Ovary (tissue), 10 donors: ENCODE measurements at places on chromosomes 3 and 15. TPM values are rescaled to one million over a fixed set of nuclear protein-coding genes. Genes with fewer than 3 reads are reported as not detected.

Gene MCF2L2
- total RNA-seq = 0.12 TPM

Gene SST
- 0.71 TPM for total RNA-seq

Gene EAF2
- 3.9 TPM for total RNA-seq

Gene CYP1A2
- 0.23 TPM for total RNA-seq

Gene CASR
- 0.22 TPM for total RNA-seq

Gene OXTR
- 7.5 TPM for total RNA-seq

Gene P2RY1
- 9.5 TPM for total RNA-seq

Gene ARGFX
- not detected for total RNA-seq

Gene CLRN1
- not detected for total RNA-seq

Gene NR2F2
- total RNA-seq = 343 TPM

Gene HIGD2B
- not detected for total RNA-seq

Gene SETD5
- 140 TPM for total RNA-seq

Gene SYNPR
- total RNA-seq = not detected

Gene FBN1
- total RNA-seq = 143 TPM

Gene SLC15A2
- total RNA-seq = 0.61 TPM

Gene NANOGP8
- total RNA-seq = 0.92 TPM

Gene FSTL1
- 204 TPM for total RNA-seq

Gene C3orf20
- 0.12 TPM for total RNA-seq

Gene SOX14
- total RNA-seq = not detected

GRCh38 chr15:61196711-61197586, 32.2 kb downstream of the RORA start:
- H3K27ac ChIP-seq = no peak overlapping the region
- no peak for DNase-seq
- H3K27me3 ChIP-seq = no peaks in the 10 kb centered on the region
- H3K36me3 ChIP-seq = no peaks in the 10 kb centered on the region

- H3K4me1 ChIP-seq = no peaks in the 10 kb centered on the region
- no peak overlapping the region for H3K4me3 ChIP-seq
- H3K27me3 ChIP-seq = no peaks in the 10 kb centered on the region
- DNase-seq = no peak
Observed at GRCh38 chr3:65914740-65915367, 123.9 kb downstream of the MAGI1 start.

DNA sequence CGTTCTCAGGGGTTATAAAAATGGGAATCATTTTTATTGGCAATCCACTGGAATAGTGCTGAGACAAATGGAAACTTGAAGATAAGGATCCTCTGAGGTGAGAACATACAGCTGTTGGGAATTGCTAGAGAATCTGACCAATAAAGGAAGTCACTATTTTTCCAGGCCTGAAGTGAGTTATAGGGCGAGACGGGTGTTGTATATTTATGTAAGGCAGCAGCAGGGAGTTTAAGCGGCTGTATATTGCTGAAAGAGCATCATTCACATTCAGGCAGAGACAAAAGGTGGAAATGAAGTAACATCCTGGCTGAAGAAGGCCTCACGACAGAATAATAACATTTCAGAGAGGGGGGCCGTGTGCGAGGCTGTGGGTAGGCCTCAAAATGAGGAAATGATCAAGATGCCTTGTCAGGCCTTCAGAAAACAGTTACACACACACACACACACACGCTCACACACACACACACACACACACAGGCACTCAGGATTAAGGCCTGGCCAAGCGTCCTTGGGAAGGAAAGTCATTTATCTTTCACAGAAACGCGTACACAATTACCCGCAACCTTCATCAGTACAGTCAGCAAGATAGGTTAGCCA, 964.9 kb upstream of the NR2F2 start:
- H3K36me3 ChIP-seq = no peaks in the 10 kb centered on the region
- DNase-seq = peak; percentile 34
- no peak overlapping the region for H3K27ac ChIP-seq
- no peak overlapping the region for H3K4me3 ChIP-seq
- H3K4me1 ChIP-seq = peaks cover 10% of the 10 kb centered on the region

- no peaks in the 10 kb centered on the region for H3K27me3 ChIP-seq
- no peak overlapping the region for H3K27ac ChIP-seq
- no peak overlapping the region for H3K4me3 ChIP-seq
- no peaks in the 10 kb centered on the region for H3K4me1 ChIP-seq
Observed at GRCh38 chr3:134934933-134935332, 139.9 kb downstream of the EPHB1 start.

GRCh38 chr15:76184650-76185035, 124.9 kb downstream of the TMEM266 start:
- no peaks in the 10 kb centered on the region for H3K4me1 ChIP-seq
- H3K27me3 ChIP-seq = no peaks in the 10 kb centered on the region
- no peaks in the 10 kb centered on the region for H3K36me3 ChIP-seq

GRCh38 chr3:121800906-121801305, 34.0 kb downstream of the IQCB1 start:
- H3K4me1 ChIP-seq = no peaks in the 10 kb centered on the region
- H3K4me3 ChIP-seq = no peak overlapping the region
- DNase-seq = no peak
- no peaks in the 10 kb centered on the region for H3K27me3 ChIP-seq

GRCh38 chr3:178665747-178666146, 129.5 kb downstream of the KCNMB2 start:
- no peaks in the 10 kb centered on the region for H3K4me1 ChIP-seq
- no peaks in the 10 kb centered on the region for H3K36me3 ChIP-seq
- no peak for DNase-seq
- H3K27me3 ChIP-seq = no peaks in the 10 kb centered on the region
- no peak overlapping the region for H3K4me3 ChIP-seq
- no peak overlapping the region for H3K27ac ChIP-seq

GRCh38 chr3:172511783-172512762, 11.2 kb downstream of the TNFSF10 start:
- H3K27me3 ChIP-seq = no peaks in the 10 kb centered on the region
- no peak for DNase-seq
- peaks cover 5% of the 10 kb centered on the region for H3K4me1 ChIP-seq
- no peak overlapping the region for H3K4me3 ChIP-seq

- no peak overlapping the region for H3K4me3 ChIP-seq
- DNase-seq = no peak
- no peaks in the 10 kb centered on the region for H3K36me3 ChIP-seq
- no peaks in the 10 kb centered on the region for H3K27me3 ChIP-seq
Observed at GRCh38 chr3:172470588-172470987, 22.3 kb upstream of the GHSR start.

- H3K27me3 ChIP-seq = no peaks in the 10 kb centered on the region
- no peaks in the 10 kb centered on the region for H3K4me1 ChIP-seq
- no peaks in the 10 kb centered on the region for H3K36me3 ChIP-seq
- H3K4me3 ChIP-seq = no peak overlapping the region
Observed at GRCh38 chr15:81111018-81111417, 23.1 kb upstream of the CFAP161 start.

GRCh38 chr3:122510878-122511535, 3.7 kb downstream of the KPNA1 start:
- no peak overlapping the region for H3K4me3 ChIP-seq
- no peaks in the 10 kb centered on the region for H3K36me3 ChIP-seq
- no peak overlapping the region for H3K27ac ChIP-seq
- DNase-seq = no peak
- H3K4me1 ChIP-seq = peaks cover 5% of the 10 kb centered on the region
- no peaks in the 10 kb centered on the region for H3K27me3 ChIP-seq

GRCh38 chr3:197339841-197340520, 41.6 kb upstream of the DLG1 start:
- no peak overlapping the region for H3K4me3 ChIP-seq
- no peaks in the 10 kb centered on the region for H3K27me3 ChIP-seq
- H3K36me3 ChIP-seq = no peaks in the 10 kb centered on the region
- no peak overlapping the region for H3K27ac ChIP-seq

DNA sequence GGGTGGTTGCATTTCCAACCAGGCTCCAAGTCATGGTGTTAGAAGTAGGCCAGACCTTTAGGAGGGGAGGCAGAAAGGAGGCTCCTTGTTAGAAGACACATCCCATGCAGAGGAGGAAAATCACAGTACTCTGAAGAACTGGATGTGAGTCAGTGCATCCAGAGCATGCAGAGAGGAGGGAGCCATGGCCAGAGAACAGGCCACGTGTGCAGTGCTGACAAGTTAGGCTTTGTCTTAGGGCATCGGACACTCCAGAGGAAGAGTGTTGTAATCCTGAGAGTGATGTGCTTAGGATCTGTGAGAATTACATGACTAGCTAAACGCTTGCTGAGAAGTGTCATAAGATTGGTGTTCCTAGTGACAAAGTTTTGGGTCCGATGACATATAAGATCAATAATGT, 456.5 kb upstream of the THRB start:
- no peak for DNase-seq
- H3K27me3 ChIP-seq = no peaks in the 10 kb centered on the region
- H3K4me3 ChIP-seq = no peak overlapping the region
- H3K36me3 ChIP-seq = no peaks in the 10 kb centered on the region
- H3K4me1 ChIP-seq = no peaks in the 10 kb centered on the region

- H3K27ac ChIP-seq = no peak overlapping the region
- DNase-seq = no peak
- H3K4me3 ChIP-seq = no peak overlapping the region
- H3K4me1 ChIP-seq = no peaks in the 10 kb centered on the region
- no peaks in the 10 kb centered on the region for H3K36me3 ChIP-seq
Observed at GRCh38 chr3:94173673-94174434, 111.0 kb downstream of the NSUN3 start.

GRCh38 chr3:32850226-32850625, 32.4 kb downstream of the TRIM71 start:
- no peaks in the 10 kb centered on the region for H3K36me3 ChIP-seq
- H3K27ac ChIP-seq = no peak overlapping the region

DNA sequence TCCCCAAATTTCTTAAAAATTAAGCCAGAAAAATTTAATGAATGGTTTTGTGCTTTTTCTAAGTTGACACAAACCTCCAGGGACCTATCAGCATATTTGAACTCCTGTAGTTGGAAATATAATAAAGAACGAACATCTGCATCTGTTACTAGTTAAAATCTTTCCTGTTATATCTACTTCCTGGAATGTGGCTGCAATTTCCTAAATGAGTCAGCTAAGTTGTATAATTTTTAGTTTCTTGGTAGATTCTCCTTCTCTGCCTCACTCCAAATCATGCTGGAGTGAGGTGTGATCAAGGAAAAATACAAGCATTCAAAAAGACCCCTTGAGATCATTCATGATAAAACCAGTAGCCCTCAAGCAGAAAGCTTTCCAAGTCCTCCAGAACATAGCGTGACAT, 106.2 kb upstream of the MCTP2 start:
- DNase-seq = no peak
- H3K27ac ChIP-seq = no peak overlapping the region
- no peaks in the 10 kb centered on the region for H3K36me3 ChIP-seq
- H3K4me3 ChIP-seq = no peak overlapping the region
- H3K4me1 ChIP-seq = no peaks in the 10 kb centered on the region

DNA sequence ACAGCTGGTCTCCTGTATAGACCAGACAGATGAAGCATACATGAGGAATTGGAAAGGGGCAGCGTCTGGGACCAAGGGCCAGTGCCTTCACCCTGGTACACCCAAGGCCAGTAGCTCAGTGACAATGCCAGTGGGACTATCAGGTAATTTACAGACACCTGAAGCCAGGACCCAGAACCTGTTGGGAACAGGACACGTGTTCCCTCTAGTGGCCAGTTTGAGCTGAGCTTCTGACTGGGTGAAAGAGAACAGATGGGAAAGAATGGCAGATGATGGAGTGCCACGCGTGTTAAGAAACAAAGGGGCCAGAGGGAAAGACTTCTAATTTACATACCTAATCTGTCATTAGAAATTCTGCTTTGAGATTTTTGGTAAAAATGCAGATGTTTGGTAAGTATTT, 5.1 kb upstream of the SLC25A38 start:
- DNase-seq = no peak
- H3K36me3 ChIP-seq = no peaks in the 10 kb centered on the region
- no peaks in the 10 kb centered on the region for H3K27me3 ChIP-seq
- no peak overlapping the region for H3K4me3 ChIP-seq
- no peaks in the 10 kb centered on the region for H3K4me1 ChIP-seq
- no peak overlapping the region for H3K27ac ChIP-seq

- H3K4me3 ChIP-seq = no peak overlapping the region
- no peaks in the 10 kb centered on the region for H3K27me3 ChIP-seq
- no peak for DNase-seq
- no peaks in the 10 kb centered on the region for H3K4me1 ChIP-seq
Observed at GRCh38 chr3:36520241-36521006, 140.1 kb downstream of the STAC start.

DNA sequence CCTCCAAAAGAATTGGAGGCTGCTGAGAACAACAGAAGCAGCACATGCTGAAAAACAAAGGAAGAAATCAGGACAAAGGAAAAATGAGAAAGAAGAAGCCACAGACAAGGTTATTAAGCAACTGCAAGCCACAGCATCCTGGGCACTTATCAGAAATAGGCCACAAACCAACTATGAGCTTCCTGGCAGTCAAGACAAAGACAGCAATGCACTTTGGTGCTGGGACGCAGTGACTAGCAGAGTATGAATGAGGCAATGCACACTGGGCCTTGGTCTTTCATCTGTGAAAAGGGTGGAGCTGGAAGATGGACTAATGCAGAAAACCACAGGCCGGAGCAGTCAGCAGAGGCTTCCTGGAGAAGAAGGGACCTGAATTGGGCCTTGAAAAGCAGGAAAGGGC, 56.0 kb upstream of the LINGO1 start:
- H3K4me1 ChIP-seq = no peaks in the 10 kb centered on the region
- no peak overlapping the region for H3K4me3 ChIP-seq
- H3K36me3 ChIP-seq = no peaks in the 10 kb centered on the region

- no peaks in the 10 kb centered on the region for H3K4me1 ChIP-seq
- H3K27me3 ChIP-seq = no peaks in the 10 kb centered on the region
- H3K27ac ChIP-seq = no peak overlapping the region
- no peak overlapping the region for H3K4me3 ChIP-seq
Observed at GRCh38 chr3:130395331-130395730, 49.9 kb downstream of the COL6A5 start.

GRCh38 chr15:53307952-53308624, 451.4 kb downstream of the WDR72 start:
- H3K27me3 ChIP-seq = no peaks in the 10 kb centered on the region
- no peak overlapping the region for H3K27ac ChIP-seq

- DNase-seq = no peak
- H3K4me1 ChIP-seq = no peaks in the 10 kb centered on the region
- no peaks in the 10 kb centered on the region for H3K27me3 ChIP-seq
- H3K27ac ChIP-seq = no peak overlapping the region
Observed at GRCh38 chr3:189902230-189903186, 218.2 kb downstream of the P3H2 start.

DNA sequence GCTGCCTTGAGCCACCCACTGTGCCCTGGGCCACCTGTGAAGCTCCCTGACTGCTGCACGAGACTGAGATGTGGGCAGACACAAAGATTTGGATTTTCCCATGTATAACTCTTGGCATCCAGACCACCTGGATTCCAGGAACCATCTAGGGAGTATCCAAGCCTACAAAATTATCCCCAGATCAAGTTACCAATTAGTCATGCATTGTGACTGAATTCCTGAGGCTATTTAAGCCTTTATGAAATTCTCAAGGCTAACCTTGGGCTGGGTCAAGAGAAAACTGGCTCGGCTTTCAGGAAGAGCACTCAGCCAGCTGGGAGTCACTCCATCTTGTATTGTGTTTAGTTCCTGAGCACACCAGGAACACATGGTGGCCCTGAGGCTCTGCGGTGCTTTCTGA, 13.3 kb upstream of the ATP13A5 start:
- H3K4me1 ChIP-seq = no peaks in the 10 kb centered on the region
- H3K36me3 ChIP-seq = no peaks in the 10 kb centered on the region
- H3K27me3 ChIP-seq = no peaks in the 10 kb centered on the region
- H3K4me3 ChIP-seq = no peak overlapping the region
- no peak for DNase-seq
